ENCODE measurements at places on chromosomes 4 and X.

GRCh38 chr4:187608001-187608421 is 387.6 kb upstream of the ZFP42 start:
- no peak for DNase-seq

DNA sequence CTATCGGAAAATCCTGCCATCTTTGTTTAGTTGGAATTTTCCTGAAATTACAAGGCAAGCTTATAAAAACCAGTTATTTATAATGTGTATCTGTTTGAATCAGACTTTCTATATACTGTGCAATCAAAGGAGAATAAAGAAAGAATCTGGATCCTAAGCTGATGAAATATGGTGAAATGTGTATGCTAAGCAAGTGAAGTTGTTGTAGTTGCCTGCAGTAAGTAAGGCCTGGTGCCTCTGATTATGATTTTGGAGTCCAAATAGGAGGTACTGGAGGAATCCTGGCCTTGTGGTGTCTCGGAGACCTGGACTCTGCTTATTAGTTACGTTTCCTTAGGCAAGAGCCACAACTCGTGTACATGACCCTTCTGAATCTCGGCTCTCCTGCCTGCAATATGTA is 13.1 kb upstream of the FREM3 start:
- DNase-seq = no peak

DNA sequence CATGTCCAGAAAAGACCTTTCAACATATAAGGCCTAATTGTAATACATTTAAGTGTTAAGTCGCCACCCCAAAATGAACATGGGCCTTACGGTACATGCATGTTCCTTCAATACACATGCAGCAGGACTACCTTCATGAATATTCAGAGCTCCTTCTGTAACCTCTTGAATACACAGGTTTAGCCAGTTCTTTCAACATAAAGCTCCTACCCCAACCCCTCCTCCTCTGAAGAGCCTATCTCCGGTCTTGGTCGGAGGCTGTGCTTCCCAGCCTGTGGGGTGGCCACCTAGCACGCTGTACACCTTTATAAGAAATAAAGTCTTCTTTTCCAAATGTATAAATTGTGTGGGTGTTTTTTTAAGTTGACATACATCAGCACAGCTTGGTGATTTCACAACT is 28.3 kb downstream of the NPY5R start:
- no peak for DNase-seq

DNA sequence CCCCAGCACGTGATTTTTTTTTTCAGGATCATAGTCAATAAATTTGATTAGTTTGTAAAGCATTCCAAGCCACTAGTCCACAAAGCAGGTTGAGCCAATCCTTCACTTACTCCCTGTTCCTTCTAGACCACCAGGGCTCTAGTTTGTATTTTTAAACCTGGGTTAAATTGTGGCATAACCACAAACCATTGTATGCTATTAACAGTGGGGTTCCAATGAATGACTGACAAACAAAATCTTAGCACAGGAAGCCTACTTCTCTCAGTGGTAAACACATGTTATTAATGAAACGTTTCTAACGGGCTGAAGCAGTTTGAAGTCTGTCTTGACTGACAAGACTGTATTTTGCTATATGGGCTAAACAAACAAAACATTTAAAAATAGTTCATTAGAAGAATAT is 48.6 kb upstream of the GYPA start:
- no peak for DNase-seq

- DNase-seq = no peak
These were observed 70.7 kb downstream of the ANKRD50 start for GRCh38 chr4:124641715-124642381.

- DNase-seq = no peak
These were observed 100.4 kb upstream of the FAM9B start for GRCh38 chrX:9134366-9134765.

- no peak for DNase-seq
These were observed 742.6 kb downstream of the FAT4 start for GRCh38 chr4:126057371-126057770.

DNA sequence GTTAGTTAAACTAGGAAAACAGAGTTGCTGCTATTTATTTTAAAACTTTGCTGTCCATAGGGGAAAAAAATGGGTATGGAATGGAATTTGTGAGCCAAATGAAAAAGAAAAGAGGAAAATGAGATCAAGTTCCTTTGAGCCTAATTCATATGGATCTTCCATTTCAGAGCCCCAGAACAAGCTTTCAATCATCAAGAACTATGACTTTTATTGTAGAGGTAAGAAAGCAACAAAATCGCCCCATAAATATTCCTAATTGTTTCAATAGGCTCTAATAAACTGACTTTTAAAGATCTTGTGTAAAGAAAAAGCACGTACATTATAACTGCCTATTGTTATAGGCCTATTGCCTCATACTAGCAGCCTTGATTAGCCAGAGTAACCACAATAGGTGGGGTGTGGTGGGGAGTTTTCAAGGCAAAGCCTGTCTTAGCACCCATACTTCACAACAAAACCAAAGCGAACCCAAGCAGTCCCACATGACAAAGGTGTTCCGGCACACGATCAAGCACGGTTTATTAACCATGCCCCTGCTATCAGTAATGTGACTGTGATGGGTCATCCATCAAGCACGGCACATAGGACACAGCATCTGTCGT is 44.4 kb downstream of the RBM47 start:
- no peak for DNase-seq

- no peak for DNase-seq
These were observed 23.3 kb downstream of the TRMT2B start for GRCh38 chrX:101028562-101028961.

DNA sequence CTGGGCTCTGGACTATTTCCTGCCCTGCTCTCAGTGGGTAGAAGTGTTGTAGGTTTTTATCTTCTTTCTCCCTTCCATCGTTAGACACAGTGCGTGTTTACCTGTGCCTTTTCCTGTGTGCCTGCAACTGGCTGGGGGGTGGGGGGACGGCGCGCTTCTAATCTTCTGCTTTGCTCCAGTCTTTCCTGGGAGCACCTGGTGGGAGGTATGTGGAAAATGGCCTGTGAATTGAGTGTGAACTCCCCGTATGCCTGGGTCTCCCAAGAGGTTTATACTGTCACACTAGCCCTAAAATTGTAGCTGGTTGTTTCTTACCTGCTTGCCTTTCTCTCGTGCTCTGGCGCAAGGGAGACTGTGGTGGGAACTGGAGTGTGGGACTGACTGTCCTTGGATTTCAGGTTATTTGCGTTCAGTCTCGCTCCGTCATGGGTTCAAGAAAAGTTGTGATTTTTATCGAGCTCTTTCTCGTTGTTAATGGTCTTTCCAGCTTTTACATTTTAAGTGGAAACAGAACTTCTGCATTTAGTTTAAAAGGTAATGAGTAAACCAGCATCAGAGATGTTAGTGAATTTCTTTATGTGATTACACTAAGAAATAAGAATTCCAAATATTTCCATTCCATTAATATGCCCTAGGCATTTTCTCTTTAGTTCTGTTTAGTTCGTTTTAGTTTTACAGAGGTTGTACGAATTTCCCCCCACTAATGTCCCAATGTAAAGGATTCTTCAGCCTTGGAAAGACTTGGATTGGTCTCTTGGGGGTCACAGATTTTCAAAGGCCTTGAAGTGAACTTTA is 15.3 kb downstream of the MRPL1 start:
- no peak for DNase-seq

DNA sequence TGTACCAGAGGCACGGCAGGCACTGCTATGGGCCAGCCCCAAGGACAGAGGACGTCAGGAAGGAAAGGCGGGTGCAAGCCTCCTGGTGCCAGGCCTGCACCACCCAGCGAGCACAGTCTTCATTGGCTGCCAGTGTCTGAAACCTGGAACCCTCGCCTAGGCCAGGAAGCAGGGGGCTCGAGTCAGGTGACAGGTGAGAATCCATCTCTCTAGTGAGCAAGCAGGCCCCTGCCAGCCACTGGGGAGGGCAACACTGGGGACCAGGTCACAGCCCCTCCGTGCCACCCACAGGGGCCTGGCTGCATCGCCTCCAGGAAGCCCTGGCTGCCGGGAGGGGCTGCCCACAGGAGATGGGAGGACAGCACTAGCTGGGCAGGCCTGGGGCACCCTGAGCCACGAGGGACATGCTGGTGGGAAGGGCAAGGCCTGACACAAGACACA is 6.9 kb upstream of the HAUS3 start:
- DNase-seq = no peak

GRCh38 chr4:89514811-89515210 is 207.2 kb upstream of the GPRIN3 start:
- no peak for DNase-seq

DNA sequence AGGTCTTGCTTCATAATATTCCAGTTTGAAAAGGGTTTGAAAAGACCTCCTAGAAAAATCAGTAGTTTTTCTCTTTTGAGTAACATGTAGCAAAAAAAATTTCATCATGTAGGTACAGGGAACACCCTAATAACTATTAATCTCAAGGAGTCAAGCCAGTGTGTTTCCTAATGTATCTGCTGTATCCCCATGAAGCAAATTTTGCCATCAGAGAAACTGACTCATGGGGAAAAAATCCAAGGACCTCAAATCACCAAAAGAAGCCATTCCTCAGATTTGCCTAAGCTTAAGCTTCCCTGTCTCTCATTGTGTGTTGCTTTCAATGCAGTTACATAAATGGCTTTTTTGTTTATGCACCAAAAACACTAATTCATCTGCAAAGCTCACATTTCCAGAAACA is 29.7 kb downstream of the F9 start:
- no peak for DNase-seq
